T-helper 22 cell (primary cell): ENCODE measurements at places on chromosomes 11 and 22.

- DNase-seq = no peak
Measured at GRCh38 chr22:37095113-37095512, 14.4 kb downstream of the TMPRSS6 start.

DNA sequence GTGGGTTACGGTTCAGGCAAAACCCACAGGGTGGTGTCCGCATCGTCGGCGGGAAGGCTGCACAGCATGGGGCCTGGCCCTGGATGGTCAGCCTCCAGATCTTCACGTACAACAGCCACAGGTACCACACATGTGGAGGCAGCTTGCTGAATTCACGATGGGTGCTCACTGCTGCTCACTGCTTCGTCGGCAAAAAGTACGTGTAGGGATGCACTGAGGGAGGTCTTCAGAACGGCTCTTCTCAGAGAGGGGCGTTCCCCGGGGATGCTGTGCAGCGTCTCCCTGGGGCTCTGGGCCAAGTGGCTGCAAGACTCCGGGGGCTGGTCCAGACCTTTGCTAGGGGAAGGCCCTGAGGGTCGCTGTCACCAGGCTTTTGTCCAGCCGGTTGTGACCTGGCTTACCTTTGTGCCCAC is 1.3 kb downstream of the ACR start:
- no peak for DNase-seq

DNA sequence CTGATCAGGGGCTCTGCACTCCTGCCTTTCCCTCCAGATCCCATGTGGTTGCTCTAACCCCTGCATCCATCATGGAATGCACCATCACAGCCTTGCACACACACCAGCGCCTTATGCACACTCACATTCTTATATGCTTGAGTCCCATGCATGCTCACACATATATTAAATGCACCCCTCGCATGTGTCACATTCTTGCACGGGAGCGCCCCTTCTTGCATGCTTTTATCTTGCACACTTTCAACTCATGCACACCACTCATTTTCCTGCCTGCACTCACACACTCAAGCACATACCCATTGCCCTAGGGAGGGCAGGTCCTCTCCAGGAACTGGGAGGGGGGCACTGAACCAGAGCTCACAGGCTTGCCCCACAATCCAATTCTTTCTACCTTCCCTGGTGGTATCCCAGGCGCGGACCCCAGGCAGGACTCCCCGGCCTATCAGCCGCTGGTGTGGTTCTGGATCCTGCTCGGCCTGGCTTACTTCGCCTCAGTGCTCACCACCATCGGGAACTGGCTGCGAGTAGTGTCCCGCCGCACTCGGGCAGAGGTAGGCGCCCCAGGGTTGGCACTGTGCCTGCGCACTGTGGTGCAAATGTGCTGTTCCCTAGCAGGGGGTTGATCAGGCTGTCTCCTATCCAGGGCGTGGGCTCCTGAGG is 2.3 kb upstream of the CATSPERZ start:
- no peak for DNase-seq

GRCh38 chr11:73288873-73289707 is 17.0 kb downstream of the P2RY6 start:
- DNase-seq = no peak

DNA sequence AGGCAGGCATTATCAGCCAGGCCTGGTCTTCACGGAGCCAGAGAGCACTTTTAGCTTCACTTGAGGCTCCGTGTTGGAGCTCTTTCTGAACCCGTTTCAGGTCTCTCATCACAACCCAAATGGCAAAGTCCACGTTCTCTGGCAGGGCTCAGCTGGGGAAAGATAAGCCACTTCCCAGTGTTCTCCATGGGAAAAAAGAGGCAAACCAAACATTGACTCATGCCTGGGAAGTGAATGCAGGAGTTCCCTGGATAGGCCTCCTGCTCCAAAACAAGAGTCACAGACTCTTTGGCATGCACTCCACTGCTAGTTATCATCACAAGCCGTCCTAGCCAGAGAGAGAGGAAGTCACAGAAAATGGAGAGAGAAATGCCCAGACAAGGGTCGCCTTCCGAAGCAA is 11.6 kb downstream of the OPCML start:
- no peak for DNase-seq

- DNase-seq = no peak
Measured at GRCh38 chr11:105226091-105226490, 86.5 kb upstream of the CARD18 start.

- no peak for DNase-seq
Measured at GRCh38 chr11:102610200-102610599, 14.9 kb downstream of the MMP20 start.

DNA sequence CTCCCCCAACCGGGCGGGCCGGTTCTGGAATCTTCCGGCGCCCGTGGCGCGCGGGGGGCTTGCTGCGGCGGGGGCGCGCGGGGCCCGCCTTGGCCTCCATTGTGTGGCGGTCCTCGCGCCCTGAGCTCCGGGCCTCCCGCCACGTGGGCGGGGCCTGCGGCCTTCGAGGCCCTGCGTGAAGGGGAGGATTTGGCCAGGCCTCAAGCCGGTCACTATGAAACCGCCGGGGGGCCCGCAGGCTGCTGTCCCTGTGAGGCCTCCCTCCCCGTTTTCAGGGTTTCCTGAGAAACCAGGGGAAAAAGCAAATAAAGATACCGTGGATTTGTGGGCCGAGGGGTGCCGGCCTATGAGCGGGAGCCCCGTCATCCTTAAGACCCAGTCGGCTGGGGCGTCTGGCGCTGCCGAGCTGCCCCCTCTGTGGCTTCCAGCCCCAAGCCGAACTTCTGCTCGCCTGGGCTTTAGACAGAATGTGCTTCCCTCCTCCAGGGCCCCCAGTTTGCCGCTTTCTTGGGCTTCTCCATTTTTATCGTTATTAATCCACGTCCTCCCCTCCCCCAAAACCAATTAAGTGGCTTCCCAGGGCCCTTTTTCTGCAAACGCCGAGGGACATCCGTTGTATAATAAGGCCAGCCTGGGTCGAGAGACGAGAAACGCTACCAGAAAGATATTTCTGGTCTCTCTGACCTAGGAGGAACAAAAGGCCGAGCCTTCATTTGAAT is 602 bp downstream of the EWSR1 start:
- DNase-seq = peak; percentile 11

- DNase-seq = no peak
Measured at GRCh38 chr22:18082467-18082866, 4.7 kb downstream of the PEX26 start.

DNA sequence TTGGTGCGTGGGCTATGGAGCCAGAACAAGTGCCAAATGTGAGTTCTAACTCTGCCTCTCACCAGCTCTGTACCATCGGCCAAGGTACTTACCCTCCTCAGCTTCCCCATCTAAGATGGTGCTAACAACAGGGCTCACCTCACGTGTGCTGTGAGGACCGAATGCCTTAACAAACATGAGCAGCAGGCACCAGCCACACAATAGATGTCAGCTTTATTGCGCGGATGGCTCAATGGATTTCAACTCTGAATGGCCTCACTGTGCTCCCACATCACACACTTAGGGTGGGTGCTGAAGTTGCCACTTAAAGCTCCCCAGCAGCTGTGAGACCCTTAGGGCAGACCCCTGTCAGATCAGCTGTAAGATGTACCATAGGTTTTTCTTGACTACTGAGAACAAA is 24.1 kb downstream of the RELT start:
- DNase-seq = no peak

GRCh38 chr11:76279646-76280045 is 73.3 kb upstream of the WNT11 start:
- DNase-seq = no peak

DNA sequence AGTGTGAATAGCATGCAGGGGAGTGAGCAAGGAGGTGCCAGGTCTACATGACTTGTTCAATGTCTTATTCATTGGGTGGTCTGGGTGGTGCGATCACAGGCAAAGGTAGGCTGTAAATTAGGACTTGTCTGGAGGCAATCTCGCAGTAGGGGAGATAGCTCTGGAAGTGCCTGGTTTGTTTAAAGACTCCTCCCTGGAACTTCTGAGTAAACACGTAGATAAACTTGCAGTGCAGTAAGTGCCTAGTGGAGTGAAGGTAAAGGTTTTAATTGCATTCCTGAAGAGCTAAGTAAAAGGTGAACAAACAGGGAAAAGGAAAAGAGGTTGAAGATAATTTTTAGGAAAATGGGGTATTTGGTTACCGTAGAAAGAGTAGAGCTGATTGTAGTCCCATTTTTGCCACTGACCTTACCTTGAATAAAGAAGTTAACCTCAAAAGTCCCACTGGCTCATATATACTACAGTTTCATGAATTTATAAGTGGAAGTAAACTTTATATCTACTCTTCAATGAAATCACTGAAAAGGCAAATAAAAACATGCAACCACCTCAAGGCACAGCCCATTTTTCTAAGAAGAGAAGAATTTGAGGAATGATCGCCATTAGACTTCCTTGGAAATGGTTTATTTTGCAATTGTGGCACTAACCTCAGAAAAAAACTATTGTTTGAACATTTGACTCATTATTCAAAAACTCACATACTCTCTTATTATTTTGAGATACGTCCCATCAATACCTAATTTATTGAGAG is 44.3 kb downstream of the AASDHPPT start:
- DNase-seq = no peak

- DNase-seq = no peak
Measured at GRCh38 chr11:45752106-45752505, 52.8 kb upstream of the SLC35C1 start.

GRCh38 chr22:19438298-19438697 is 6.0 kb downstream of the MRPL40 start:
- no peak for DNase-seq

DNA sequence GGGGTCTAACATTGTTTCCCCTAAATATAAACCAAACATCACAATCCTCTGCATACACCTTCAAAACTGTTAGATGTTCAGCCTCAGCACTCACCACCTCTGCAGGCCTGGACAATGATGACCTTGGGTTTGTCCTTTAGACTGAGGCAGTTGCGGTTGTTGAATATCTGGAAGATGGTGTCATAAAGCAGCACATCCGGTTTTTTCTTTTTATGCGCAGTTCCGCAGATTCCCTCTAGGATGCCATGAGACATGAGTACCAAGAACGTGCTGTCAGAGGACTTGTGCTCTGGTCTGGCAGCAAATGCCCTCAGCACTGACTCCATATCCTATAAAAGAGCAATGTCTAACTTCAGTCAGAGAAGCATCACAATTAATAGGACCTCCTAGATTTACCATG is 22.8 kb downstream of the CASP5 start:
- no peak for DNase-seq

DNA sequence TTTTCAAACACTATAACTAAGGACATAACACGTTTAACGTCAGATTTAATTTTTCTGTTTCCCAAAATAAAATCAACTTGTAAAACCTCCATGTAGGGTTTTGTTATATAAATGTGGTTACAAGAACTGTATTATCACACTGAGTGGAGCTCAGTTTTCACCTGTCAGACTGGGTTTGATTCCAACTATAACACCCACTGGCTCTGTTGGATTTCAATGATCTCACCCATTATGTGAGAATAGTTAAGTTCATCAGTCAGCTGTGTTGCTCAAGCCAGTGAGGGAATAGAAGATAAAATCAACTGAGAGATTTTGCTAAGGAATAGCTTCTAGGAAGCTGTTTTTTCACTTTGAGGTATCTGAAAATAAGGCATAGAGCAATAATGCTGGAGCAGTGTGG is 5.1 kb upstream of the OR52R1 start:
- no peak for DNase-seq

- peak; percentile 77 for DNase-seq
Measured at GRCh38 chr11:1852877-1853276, at the start of gene LSP1. Gene LSP1, plus strand, starts transcription at chr11:1853084. Its CDS starts 61 bp downstream, at chr11:1853145.

GRCh38 chr11:68008381-68009337 is 1.5 kb upstream of the ALDH3B1 start:
- DNase-seq = no peak

GRCh38 chr11:86421946-86422345 is 47.3 kb downstream of the CCDC81 start:
- no peak for DNase-seq

DNA sequence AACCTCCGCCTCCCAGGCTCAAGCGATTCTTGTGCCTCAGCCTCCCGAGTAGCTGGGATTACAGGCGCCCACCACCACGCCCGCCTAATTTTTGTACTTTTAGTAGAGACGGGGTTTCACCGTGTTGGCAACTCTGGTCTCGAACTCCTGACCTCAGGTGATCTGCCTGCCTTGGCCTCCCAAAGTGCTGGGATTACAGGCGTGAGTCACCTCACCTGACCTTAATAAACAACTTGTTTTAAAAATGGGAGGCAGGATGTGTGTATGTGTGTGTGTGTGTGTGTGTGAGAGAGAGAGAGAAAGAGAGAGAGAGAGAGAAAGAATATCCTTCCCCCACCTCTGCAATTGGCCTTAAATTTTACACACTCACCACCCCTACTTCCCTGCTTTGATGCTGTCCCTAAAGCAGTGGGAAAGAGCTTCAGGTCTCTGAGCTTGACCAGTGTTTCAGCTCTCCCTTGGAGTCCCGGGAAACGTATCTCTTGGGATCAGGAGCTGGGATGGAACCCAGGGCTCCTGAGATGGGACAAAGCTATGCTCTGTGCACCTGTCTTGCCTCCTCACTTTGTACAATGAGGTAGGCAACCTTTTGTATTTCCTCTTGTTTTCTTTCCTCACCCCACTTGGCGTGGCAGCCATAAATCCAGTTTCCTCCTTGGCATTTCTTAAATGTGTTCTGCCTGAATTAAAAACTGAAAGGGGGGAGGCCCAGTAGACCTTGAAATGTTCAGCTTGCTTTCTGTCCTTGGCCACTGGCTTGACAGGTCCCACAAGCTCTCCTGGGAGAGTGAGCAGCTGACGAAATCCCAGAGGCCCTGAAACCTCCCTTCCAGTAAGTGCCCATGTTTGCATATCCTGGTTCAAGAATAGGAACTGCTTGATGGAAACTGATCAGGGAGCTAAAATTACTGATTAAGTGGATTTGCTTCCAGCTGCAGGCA is 17.8 kb upstream of the XBP1 start:
- DNase-seq = no peak

DNA sequence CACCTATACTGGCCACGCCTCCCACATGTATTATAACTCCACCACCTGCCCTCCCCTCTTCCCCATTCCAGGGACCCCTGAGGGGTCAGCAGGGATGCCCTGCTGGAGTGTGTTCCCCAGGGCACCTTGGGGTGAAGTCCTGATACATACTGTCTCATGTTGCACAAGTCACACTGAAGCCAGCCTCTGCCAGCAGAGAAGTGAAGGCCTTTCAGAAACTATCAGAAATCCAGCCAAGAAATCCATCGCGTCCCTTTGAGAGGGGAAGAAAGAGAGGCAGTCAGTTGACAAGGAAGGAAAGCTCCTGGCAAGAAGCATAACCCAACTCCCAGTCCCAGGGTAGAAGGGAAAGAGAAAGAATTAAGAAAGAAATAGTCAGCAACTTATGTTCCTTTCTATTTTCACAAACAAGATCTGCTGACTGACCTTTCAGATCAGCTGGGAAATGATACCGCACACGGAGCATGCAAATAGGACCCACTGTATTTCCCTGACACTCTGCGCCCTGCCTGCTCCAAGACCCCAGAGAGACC is 45.2 kb downstream of the SC5D start:
- DNase-seq = no peak

- no peak for DNase-seq
Measured at GRCh38 chr11:115581871-115582639, 77.8 kb upstream of the CADM1 start.
